ENCODE measurements at places on chromosomes 7 and 10.
A peak's percentile ranks its signal among the peaks of the same experiment; 100 is the strongest.

DNA sequence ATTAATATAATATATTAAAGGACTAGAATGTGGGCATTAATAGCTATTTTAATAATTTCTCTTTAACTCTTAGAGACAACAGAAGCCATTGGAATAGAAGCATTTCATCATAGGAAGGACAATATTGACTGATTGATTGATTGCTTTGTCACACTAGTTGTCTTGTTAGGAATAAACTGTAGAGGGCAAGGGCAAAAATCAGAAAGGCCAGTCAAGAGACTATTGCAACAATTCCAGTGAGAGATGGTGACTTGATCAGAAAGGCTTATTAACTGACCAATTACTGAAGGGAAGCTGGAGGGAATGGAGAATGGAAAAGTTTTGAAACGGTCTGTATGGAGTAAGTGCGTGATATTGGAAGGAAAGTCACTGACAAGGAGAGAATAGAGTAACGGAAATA lies 87.3 kb downstream of the RUNDC3B start:
- no peak for DNase-seq

DNA sequence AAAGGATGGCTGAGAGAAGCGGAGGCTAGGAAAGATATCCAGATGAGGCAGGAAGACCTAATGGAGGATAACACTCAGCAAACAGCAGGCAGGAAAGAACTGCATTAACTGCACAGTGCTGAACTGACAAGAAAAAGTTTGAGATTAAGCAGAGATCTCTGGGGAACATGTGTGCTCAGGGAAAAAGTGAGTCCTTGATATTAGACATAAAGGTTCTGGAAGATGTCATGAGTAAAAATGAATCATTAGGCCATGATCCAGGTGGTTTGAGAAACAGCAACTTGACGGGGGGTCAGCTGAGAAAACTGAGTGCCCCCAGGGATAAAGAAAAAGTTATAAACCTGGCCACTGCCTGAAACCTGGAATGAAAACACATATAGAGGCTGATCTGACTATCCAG lies 27.3 kb upstream of the ANK3 start:
- DNase-seq, result no peak

DNA sequence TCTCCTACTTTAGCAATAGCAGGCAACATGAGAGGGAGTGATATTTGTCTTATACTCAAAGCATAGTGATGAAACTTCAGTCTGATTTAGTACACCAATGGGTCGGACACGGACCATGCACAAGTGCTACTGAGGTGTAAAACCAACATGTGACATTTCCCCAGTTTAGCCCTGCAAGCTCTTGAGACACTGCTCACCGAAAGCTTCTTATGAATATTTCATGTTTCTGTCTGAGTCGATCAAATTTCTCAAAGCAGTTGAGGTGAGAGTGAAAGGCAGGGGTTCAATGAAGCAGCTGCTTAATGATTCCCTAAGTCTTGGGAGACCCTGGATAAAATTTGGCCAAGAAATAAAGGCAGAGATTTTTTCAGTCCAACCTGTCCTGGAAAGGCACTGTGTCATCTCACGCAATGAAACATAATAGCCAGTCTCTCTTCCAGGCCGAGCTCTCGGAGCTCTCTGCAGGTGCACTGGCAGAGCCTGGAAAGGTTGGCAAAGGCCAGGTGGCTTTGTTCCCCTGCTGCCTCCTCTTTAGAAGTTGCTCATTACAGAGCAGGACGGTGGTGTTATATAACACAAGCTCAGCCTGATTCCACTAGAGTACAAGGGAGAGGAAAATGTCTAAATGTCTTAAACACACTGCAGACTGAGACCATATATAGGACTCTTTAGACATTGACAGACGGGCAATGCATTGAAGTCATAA lies 33.9 kb upstream of the XPNPEP1 start:
- DNase-seq, result no peak

GRCh38 chr7:129786825-129787563 lies 165.8 kb downstream of the UBE2H start:
- DNase-seq, result no peak

GRCh38 chr10:52965509-52965908 lies 192.9 kb upstream of the MBL2 start:
- DNase-seq, result no peak

DNA sequence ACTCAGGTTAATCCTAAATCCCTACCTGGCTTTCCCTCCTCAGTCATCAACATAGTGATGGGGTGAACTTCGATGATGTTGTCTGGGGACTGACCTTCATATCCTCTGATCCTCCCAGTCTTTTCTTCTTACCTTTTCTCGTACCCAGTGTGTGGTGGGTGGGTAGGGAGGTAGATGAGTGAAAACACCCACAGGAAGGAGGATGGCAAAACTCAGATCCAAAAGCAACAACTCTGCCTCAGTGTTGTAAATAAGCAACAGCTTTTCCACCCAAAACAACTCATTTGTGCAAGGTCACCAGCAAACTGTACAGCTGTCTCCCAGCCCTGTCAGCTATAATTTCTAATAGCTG lies 38.6 kb downstream of the VOPP1 start:
- peak; percentile 21 for DNase-seq

DNA sequence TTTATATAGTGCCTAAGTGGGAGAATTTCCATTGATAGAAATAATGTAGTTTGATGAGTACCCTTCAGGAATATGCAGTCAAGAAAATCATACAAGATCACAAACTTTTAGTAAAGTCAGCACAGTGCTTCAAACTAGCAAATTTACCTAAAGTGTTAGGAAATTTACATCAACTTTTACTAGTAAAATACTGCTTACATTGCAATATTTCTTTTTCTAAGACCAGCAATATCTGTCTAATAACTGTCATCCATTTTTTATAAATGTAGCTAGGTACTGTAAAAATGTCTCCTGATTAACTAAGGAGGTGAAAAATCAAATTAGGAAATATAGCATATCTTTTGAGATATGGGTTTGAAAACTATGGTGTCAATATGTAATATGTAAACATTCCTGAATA lies 405.4 kb downstream of the MDFIC start:
- no peak for DNase-seq

- DNase-seq, result peak; percentile 19
These were observed 74.1 kb downstream of the TACC2 start for GRCh38 chr10:122062831-122063674.

- DNase-seq, result no peak
These were observed 88.9 kb downstream of the CTTNBP2 start for GRCh38 chr7:117784315-117784714.

DNA sequence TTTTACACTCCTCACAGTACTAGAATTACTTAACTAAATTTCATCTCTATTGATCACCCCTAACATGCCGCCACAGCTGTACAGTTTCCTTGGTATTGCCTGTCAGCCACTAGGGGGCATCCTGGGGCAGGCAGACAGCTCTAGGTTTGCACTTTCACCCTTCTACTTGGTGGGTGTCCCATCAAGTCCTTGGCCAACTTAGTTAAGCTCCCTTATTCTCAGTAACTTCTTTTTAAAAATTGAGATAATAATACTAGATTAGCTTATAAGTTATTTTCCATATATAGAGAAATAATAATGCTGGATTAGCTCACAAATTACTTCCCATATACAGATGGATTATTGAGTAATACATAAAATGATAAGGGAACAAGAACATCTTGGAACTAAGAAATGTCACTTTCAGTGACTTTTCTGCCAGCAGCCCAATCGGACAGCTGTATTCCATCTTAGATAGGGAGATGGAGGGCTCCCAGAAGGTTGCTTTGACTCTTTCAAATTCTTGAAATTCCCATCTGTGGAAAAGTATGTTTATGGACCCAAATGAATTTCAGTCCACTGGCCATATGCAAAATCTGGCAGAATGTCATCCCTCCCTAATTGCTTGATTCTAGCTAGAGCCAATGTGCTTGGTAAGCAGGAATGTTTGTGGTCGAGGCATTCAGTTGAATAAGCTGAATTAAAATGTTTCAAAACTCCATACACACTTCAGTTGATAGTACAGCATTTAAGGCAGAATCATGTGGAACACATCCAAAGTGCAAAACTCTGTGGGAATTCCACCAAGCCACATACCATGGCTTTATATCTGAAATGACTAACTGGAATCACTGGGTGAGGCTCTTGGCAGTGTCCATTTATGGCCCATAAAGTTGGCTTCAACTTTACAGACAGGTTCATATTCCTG lies 309.7 kb downstream of the CSTF2T start:
- DNase-seq, result peak; percentile 54

- no peak for DNase-seq
These were observed 17.5 kb downstream of the PRF1 start for GRCh38 chr10:70584909-70585544.

DNA sequence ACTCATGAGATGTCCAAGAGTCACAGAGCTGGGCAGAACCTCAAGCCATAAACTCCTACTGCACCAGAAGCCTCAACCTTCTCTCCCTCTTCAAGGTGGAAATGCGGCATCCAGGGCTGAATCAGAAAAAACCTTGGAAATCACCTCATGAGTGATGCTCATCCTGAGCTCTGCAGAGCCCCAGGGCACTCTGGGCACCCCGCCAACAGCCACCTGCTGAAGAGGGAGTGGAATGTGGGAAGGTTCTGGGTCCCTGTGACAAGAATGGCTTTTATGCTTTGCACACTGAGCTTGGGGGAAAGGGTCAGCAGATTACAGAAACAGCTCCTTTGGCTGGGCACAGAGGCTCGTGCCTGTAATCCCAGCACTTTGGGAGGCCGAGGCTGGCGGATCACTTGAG lies 18.8 kb downstream of the NUDT1 start:
- no peak for DNase-seq

GRCh38 chr10:60536529-60537114 lies 146.9 kb upstream of the ANK3 start:
- DNase-seq, result no peak

DNA sequence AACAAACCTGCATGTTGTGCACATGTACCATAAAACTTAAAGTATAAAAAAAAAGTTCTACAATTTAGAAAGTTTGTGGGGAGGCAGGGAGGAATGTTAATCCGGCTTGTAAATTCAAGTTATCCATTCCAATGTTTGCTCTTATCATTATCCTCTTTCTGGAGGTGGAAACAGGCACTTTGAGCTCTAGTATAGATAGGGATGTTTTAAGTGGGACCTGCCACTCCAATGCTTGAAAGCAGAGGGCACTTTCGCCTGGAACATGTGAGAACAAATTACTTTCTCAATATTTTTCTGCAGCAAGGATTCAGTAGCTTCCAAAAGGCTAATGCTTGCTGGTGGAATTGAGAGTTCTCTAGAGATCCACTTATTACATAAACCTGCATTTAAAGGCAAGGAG lies 45.6 kb downstream of the FEZF1 start:
- no peak for DNase-seq

DNA sequence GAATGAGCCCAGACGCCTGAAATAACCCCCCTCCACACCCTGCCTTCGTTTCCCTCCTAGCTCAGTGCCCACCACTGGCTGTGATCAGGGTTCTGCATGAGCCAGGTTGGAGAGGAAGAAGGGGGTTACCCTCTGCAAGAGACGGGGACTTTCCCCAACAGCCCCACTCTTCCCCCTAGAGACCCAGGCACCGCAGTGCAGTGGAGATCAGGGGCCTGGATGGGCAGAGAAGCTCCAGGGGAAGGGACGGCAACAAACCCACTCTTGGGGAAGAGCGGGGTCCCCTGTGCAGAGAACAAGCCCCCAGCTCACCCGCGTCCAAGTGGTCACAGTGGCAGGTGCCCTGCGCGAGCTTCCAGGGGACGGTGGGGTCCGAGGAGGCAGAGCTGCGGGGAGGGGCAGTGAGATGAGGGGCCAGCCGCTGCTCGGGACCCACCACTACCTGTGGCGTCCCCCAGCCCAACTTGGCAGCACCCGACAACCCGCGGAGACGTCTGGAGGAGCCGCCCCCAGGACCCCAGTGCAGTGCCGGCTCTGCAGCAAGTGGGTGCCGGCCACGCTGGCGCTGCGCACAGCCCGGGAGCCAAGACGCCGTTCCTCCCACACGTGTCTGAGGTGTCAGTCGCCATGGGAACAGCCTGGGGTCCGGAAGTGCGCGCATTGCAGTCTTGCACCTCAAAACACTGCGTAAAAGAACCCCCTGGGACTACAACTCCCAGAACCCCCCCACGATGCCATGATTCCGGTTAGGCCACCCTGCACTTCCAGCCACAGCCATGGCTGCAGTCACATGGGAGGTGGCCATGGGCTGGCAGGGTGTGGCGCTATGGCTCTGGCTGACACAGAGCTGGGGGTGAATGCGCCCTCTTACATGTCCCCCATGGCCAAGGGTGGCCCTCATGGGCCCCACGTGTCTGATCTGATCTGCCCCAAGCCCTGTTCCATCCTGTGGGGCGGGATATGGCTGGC lies 45.8 kb upstream of the WIPI2 start:
- DNase-seq, result no peak

- DNase-seq, result no peak
These were observed 28.4 kb downstream of the TBC1D12 start for GRCh38 chr10:94430701-94431100.

GRCh38 chr10:12412666-12413368 lies 63.5 kb downstream of the CAMK1D start:
- no peak for DNase-seq

DNA sequence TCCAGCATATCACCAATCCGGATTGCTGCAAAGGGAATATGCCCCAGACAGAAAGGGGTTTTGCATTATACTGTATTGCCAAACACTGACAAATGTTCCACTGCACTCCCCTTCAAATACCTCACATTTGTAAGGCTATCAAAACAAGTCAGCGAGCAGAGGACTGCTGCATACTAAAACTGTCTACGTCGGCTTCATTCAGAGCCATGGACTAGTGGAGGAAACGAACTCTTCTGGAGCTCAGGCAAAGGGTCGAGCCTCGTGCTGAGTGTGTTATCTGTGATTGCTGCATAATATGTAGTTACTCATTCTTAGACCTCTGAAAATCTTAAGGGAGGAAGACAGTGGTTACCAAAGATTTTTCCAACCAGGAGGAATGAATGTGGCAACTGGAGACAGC lies 200.2 kb downstream of the DYNC1I1 start:
- DNase-seq, result no peak

- DNase-seq, result no peak
These were observed 102.4 kb downstream of the EGFR start for GRCh38 chr7:55121249-55121648.

- no peak for DNase-seq
These were observed 214.0 kb upstream of the LRGUK start for GRCh38 chr7:133912916-133913697.

GRCh38 chr7:128351296-128352152 lies 7.8 kb upstream of the RBM28 start:
- DNase-seq, result no peak

Data from pons (tissue), 1 donor.